Left lobe of liver (tissue), 2 donors: ENCODE measurements at places on chromosomes 2 and 18.

GRCh38 chr18:51525453-51526225, 328.2 kb upstream of the MEX3C start:
- DNase-seq, result no peak

DNA sequence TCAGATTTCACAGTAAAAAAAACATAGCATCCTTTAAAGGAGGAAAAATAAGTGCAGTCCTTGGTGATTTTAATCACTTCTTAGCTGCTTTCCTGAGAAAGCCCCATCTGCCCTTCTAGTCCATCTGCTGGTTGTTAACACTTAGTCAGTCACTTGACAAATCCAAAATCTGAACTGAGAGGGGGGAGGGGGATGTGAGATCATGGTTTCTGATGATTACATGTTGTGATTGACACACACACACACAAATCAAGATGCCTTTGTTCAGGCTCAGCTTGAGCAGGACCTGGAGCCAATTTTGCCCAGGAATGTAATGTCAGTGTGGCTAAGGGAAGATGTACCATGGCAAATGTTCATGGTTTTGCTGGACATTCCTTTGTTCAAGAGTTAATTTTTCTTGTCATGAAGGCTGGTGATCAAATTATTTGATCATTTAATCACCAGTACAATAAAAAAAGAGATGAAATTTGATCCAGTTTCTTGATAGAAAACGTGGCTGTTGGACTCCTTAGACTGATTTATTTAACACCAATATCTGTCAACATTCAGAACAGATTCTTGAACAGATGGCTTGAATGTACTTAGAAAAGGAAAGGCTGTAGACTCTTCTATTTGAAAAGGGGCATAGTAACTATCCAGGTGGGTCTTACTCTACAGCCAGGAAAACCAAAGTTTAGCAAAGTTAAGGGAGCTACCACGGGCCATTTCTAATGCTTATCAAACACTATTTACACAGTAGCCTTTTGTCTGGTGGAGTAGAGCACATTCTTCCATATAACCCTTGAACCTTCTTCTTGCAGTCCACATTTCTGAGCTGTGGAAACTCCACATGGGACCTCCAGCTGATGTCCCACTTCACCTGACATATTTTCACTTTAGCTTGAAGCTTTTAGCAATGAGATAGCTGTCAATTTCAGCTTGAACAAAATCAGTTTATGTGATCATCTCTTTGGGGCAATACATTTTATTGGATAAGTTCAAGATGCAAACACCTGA, 408.7 kb downstream of the PIK3C3 start:
- no peak for DNase-seq

- DNase-seq, result no peak
Measured at GRCh38 chr2:180322781-180323180, 315.7 kb upstream of the CWC22 start.

DNA sequence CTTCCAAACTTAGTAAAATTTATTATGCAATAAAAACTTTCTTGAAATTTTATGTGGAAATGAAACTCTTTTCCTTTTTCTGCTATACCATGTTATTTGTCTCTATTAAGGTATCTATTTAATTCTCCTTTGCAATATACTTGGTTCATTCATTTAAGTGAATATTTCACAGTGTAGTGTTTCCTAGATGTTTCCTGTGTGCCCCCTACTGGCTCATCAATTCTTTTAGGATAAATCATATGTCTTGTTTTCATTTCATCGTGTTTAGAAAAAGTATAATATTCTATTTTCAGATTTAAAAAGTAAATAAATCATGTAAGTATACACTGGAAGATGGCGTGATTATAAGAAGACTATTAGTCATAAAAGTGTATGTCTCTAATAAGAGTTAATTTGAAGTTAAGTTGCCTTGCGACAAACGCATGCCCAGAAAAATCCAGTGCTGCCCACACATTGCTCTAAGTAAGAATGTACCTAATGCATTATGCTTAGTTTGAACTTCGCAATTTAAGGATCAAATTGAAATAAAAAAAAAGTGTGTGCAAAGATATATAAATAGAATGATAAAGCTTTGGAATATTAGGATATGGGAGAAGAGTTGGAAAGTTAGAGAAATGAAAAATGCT, 525.4 kb downstream of the KCNJ3 start:
- DNase-seq, result no peak

DNA sequence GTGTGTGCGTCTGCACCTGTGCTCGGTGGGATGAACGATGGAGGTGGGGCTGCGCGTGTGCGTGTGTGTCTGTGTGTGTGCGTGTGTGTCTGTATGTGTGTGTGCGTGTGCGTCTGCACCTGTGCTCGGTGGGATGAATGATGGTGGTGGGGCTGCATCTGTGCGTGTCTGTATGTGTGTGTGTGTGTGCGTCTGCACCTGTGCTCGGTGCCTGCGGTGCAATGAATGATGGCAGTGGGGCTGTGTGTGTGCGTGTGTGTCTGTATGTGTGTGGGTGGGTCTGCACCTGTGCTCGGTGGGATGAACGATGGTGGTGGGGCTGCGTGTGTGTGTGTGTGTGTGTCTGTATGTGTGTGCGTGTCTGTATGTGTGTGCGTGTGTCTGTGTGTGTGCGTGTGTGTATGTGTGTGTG, 48.5 kb upstream of the CTDP1 start:
- no peak for DNase-seq

DNA sequence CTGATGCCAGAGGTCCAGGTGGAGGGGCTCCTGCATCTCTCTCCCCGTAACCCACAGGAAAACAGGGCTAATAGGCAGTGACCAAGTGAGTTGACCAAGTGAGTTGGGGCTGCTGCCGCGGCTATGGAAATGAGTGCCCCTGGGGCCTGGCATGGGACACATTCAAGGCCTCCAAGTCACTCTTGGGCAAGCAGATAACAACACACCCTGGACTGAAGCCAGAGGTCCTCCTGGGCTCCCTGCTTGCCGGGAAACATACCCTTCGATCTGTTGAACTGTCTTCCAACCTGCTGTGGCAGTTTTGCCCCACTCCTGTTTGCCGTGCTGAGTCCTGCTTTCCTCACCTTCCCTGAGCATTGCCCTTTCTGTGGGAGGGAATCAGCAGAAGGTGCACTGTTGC, 89.2 kb downstream of the LIPG start:
- DNase-seq, result peak; percentile 95

DNA sequence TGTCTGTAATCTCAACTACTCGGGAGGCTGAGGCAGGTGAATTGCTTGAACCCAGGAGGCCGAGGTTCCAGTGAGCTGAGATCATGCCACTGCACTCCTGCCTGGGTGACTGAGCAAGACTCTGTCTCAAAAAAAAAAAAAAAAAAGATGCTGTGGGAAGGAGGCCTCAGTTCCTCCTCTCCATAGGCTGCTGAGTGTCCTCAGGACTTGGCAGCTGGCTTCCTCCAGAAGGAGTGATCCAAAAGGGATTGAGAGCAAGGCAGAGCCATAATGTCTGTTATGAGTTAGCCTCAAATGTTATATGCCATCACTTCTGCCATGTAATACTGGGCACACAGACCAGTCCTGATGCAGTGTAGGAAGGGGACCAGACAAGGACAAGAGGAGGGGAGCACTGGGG, 6.6 kb upstream of the NPC1 start:
- DNase-seq, result no peak

DNA sequence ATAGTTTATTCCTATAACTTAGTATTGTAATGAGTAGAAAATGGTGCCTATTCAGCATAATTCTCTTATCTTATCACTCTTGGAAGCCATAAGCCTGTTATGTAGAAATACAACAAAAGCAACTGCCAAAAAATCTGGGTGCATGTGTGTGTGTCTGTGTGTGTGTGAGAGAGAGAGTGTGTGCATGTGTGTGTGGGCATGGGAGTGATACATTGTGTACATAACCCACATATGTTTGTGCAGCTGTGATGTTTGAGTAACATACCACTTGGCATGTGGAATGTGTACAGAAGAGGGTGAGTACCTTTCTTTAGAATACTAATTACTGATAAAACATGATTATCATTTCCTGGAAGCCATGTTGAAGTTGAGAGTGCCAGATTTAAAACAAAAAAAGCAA, 642.3 kb upstream of the SYT4 start:
- DNase-seq, result no peak

DNA sequence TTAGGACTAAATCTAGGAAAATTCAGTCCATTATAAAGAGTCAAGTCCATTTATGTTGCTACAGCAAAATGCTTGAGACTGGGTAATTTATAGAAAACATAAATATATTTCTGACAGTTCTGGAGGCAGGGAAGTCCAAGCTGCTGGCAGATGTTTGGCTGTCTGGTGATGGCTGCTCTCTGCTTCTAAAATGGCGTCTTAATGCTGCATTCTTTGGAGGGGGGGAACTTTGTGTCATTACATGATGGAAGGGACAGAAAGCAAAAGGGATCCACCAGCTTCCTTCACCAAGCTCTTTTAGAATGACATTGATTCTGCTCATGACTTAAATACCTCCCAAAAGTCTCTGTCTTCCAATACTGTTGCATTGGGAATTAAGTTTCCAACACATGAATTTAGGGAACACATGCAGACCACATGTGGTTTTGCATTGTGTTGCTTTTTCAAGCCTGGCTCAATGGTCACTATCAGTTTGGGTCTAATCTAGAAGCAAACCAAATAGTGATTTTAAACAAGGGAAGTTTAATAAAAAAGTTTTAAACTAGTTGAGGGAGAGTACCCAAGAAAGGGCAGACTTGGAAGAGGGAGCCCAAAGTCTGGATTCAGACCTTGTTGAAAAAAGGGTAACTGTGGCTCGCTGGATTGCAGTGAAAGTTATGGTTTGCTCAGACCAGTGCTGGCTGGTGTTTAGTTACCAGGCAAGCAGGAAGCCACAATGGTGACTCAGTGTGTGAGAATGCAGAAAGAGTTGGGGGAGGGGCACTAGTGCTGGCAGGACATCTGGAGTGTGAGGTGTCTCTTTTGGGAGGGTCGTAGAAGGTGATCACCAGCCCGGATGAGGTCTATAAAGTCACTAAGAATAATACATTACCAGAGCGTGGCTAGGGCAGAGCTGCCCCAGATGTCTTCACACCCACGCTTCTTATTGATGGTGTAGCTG, 30.8 kb downstream of the C18orf54 start:
- DNase-seq, result no peak

GRCh38 chr2:63041592-63041991, 9.0 kb upstream of the OTX1 start:
- no peak for DNase-seq

GRCh38 chr18:79356435-79356834, 39.3 kb upstream of the NFATC1 start:
- DNase-seq, result no peak

DNA sequence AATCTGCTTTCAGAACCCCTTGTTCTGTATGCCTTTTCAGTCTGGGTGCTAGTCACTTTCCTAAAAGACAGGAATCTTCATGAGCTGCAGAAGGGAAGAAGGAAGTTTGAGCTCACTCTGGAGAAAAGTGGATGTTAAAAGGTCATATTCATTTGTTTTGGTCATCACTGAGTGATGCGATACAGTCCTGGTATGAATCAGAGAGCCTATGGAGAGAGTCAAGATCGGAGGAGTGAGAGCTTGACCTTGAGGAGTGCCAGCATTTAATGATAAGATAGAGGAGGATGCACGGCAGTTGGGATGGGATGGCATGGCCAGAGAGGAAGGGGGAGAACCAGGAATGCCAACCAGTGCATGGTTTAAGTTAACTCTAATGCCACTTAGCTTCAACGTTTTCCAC, 19.6 kb downstream of the USP39 start:
- no peak for DNase-seq

DNA sequence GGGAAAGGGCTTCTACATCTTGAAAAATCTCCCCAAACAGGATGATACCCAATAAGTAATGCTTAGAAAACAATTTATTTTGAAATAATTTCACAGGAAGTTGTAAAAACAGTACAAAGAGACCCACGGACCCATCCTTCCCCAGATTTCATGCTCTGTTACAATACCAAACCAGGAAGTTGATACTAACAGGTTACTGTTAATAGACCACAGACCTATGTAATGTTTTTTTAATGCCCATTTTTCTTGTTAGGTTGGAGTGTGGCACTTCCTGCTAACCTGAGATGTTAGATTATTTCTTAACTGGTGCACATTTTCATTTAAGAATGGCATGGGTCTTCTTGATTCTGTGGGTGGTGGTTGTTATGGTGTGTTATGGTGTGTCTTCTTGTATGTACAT, 21.4 kb upstream of the MGAT5 start:
- DNase-seq, result no peak

DNA sequence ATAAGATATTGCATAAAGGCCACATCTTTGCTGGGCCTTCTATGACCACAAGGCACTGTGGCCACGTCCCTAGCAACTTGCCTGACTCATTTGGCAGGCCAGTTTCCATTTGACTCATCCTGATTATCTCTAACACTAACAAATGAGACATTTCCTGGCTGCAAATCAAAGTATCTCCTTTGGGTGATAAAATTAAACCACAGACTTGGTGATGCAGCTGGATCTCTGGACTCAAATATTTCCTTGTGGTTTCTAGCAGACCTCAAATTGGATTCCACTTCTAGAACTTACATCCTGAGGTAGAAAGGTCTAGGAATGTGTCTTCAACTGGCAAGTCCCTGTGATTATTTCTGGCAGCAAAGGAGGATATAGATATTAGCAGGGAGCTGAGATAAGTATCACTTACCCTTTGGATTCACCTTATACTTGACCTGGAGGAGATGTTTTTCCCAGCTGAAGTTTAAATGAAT, 167.9 kb upstream of the NXPH2 start:
- DNase-seq, result no peak

GRCh38 chr2:239239607-239240413, 161.0 kb downstream of the HDAC4 start:
- peak; percentile 80 for DNase-seq

- DNase-seq, result no peak
Measured at GRCh38 chr2:23449413-23449812, 64.4 kb downstream of the KLHL29 start.

DNA sequence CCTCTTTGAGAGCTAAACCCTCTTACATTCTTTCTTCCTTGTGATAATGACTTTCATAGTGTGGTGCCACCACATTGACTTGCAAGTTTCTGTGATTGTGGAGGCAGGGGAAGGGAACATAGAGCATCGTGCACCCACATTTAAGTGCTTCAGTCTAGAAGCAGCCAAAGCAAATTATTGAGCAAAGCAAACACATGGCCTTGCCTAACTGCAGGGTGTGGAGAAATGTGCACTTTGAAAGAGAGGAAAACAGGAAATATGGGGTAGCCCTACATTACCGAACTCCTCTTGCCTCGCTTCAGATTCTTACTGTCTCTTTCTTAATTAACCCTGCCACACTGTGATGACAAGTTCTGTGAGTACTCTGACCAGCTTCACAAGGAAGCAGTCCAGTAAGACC, 814.6 kb downstream of the SLC4A3 start:
- DNase-seq, result peak; percentile 72

DNA sequence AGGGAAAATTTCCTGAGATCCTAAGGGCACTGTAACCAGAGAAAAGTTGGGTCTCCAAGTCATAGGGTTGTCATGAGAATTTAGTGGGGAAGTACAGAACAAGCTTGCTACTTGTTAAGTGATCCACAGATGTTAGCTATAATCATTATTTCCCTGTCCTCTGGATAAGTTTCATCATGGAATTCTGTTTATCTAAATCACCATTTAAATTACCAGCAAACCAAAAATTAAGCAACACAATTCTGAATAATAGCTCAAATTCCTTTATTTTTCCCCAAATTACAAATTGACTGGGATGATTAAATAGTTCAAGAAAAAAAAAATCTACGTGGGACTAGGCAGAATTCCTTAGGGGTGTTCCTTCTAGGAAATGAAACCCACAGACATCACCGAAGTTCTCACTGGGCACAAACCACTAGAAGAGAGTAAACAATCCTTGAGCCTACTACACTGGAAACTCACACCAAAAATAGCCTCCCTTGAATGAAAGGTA, 159.5 kb downstream of the COL6A3 start:
- DNase-seq, result no peak
